Cardiac muscle cell (in vitro differentiated cells and primary cell): ENCODE measurements at places on chromosomes 13 and 19. TPM values are rescaled to one million over a fixed set of nuclear protein-coding genes. Genes with fewer than 3 reads are reported as not detected.

DNA sequence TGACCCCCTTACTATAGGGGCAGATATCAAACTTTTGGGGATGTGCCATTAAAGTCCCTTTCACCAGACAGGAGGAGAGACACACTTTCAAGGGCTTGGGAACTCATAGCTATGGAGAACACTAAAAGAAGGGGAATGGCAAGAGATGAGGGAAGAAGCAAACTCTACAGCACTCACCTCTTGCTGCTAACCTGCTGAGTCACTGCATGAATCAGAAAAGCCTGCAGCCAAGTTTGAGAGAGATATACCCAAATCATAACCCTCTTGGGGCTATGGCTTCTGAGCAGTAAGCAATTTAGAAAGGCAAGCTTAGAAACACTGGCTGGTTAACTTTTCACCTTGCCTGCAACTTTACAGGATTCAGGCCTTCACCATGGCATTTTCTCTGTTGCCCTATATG, 1028.0 kb downstream of the UQCRFS1 start:
- DNase-seq: peak; percentile 11
- no peaks in the 10 kb centered on the region for H3K36me3 ChIP-seq
- H3K27me3 ChIP-seq: no peaks in the 10 kb centered on the region
- no peaks in the 10 kb centered on the region for H3K4me1 ChIP-seq
- no peak overlapping the region for H3K4me3 ChIP-seq
- no peak overlapping the region for H3K27ac ChIP-seq

DNA sequence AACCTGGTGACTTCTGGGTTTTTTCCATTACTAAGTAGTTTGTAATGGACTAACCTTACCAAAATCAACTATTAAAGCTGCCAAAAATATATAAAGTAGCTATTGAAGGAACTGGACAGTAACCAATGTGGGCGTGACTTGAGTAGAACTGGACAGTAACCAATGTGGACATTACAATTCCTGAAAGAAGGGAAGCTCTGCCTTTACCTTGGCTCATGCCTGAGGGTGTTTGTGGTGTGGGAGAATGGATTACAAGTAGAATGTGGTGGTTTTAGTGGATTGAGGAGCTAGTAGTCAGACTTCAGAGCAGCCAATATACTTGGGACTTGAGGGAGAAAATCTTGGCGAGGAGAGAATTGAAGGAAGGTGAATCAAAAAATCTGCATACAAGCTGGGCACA, 17.5 kb downstream of the LRRC63 start:
- no peaks in the 10 kb centered on the region for H3K27me3 ChIP-seq
- no peak overlapping the region for H3K27ac ChIP-seq
- H3K4me1 ChIP-seq: peaks cover 9% of the 10 kb centered on the region
- no peak overlapping the region for H3K4me3 ChIP-seq
- H3K36me3 ChIP-seq: no peaks in the 10 kb centered on the region

- H3K27ac ChIP-seq: no peak within 1 kb of the TSS
- H3K4me3 ChIP-seq: peak within 1 kb of the TSS; percentile 41
- peaks cover 3% of the 10 kb centered on the region for H3K4me1 ChIP-seq
- H3K36me3 ChIP-seq: no peaks in the 10 kb centered on the region
- H3K27me3 ChIP-seq: peaks cover 56% of the 10 kb centered on the region
Observed at GRCh38 chr13:52739468-52740071, at the start of gene CNMD. Gene CNMD (minus strand): TSS chr13:52739820. CDS start chr13:52739701, 119 bp downstream.

- H3K4me3 ChIP-seq: no peak overlapping the region
- H3K4me1 ChIP-seq: peaks cover 4% of the 10 kb centered on the region
- H3K27me3 ChIP-seq: no peaks in the 10 kb centered on the region
- no peak overlapping the region for H3K27ac ChIP-seq
- no peak for DNase-seq
Observed at GRCh38 chr13:95698047-95698749, 21.3 kb downstream of the DNAJC3 start.

DNA sequence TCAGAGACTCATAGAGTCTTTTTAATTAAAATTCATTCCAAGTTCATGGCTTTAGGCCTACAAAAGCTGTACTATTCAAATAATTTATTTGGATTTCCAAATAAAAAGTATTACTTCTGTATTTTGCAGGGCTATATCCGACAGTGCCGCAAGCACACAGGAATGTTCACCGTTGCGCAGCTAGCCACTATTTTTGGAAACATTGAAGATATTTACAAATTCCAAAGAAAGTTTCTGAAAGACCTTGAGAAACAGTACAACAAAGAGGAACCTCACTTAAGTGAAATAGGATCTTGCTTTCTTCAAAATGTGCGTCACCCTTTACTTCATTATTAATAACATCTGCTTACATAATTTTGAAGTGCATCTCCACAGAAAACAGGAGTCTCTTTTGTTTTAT, 20.5 kb upstream of the C1QTNF9 start:
- H3K27me3 ChIP-seq: no peaks in the 10 kb centered on the region
- no peak for DNase-seq
- no peaks in the 10 kb centered on the region for H3K4me1 ChIP-seq
- H3K27ac ChIP-seq: no peak overlapping the region
- no peak overlapping the region for H3K4me3 ChIP-seq

GRCh38 chr13:47897411-47898050, 103.5 kb downstream of the SUCLA2 start:
- no peaks in the 10 kb centered on the region for H3K27me3 ChIP-seq
- no peak overlapping the region for H3K27ac ChIP-seq
- peak; percentile 57 for DNase-seq
- no peaks in the 10 kb centered on the region for H3K4me1 ChIP-seq

- H3K4me3 ChIP-seq: no peak overlapping the region
- no peaks in the 10 kb centered on the region for H3K27me3 ChIP-seq
- DNase-seq: no peak
- no peak overlapping the region for H3K27ac ChIP-seq
Observed at GRCh38 chr13:48159826-48160225, 64.9 kb upstream of the MED4 start.

- H3K4me1 ChIP-seq: no peaks in the 10 kb centered on the region
- DNase-seq: no peak
- H3K27ac ChIP-seq: no peak overlapping the region
- peaks cover 5% of the 10 kb centered on the region for H3K27me3 ChIP-seq
Observed at GRCh38 chr19:7718668-7719067, 13.2 kb downstream of the CLEC4G start.

GRCh38 chr13:103517066-103517767, 451.0 kb upstream of the SLC10A2 start:
- H3K27ac ChIP-seq: no peak overlapping the region
- no peak overlapping the region for H3K4me3 ChIP-seq
- no peaks in the 10 kb centered on the region for H3K27me3 ChIP-seq
- H3K36me3 ChIP-seq: no peaks in the 10 kb centered on the region

- no peaks in the 10 kb centered on the region for H3K4me1 ChIP-seq
- H3K27me3 ChIP-seq: no peaks in the 10 kb centered on the region
- H3K4me3 ChIP-seq: no peak overlapping the region
- H3K36me3 ChIP-seq: peaks cover 34% of the 10 kb centered on the region
Observed at GRCh38 chr19:33100894-33101644, 20.1 kb downstream of the GPATCH1 start.

DNA sequence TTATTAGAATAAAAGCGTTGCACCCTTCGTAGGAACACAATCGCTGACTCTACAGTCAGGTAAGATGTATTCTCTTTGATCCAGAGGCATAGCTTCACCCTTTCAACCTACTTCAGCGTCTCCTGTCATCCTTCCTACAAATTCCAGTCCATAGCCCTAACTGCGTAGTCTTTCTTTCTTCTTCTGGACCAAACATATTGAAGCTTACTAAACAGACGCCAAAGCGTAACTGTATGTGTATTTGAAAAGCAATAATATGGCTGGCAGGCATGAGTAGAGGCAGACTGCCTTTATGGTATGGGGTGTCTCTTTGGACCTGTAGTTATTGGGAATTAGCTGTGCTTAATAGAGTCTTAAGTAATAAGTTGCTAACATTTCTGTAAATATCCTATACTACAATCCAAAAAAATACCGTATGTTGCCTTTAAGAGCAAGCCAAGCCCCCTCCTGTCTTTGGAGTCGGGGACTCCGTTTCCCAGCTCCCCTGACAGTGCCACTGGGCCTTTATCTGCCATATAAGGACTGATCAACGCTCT, 392 bp upstream of the ZNF548 start:
- no peaks in the 10 kb centered on the region for H3K36me3 ChIP-seq
- H3K4me3 ChIP-seq: no peak overlapping the region
- DNase-seq: no peak

GRCh38 chr13:108760541-108760940, 131.1 kb downstream of the MYO16 start:
- no peak overlapping the region for H3K27ac ChIP-seq
- H3K36me3 ChIP-seq: no peaks in the 10 kb centered on the region
- DNase-seq: no peak
- H3K4me1 ChIP-seq: no peaks in the 10 kb centered on the region
- no peak overlapping the region for H3K4me3 ChIP-seq

DNA sequence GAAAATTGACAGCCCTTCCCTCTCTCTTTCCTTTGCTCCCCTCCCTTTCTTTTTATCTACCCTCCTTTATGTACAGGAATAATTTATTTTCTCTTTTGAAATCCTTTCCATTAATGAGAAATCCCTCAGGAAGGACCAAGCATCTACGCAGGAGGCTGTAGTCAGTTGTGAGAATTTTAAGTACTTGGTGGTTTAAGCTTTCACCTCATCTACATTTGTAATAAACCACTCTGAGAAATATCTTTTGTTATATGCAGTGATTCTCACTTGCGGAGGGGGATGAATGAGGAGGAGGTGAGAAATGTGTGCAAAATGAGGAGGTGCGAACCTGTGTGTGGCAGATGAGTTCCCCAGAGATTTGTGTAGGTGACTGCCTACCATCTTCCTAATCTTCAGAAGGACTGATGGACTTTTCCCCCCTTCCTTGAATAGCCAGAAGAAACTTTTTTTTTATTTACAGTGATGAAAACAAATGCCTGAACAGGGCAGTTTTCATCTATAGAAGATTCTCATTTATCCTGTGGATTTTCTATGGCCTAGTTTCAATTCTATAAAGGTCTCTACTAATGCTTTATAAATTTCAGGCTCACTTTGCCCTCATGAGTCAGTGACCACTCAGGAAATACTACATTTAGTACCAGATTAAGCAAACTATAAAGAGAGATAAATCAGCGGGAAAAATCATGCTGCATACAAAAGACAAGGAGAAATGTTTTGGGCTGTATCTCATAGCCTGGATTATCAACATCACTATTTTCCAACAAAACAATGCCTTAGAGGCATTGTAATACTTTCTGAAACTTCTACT, 118.3 kb downstream of the LHFPL6 start:
- H3K36me3 ChIP-seq: no peaks in the 10 kb centered on the region
- no peak overlapping the region for H3K4me3 ChIP-seq
- no peaks in the 10 kb centered on the region for H3K27me3 ChIP-seq
- DNase-seq: no peak
- no peak overlapping the region for H3K27ac ChIP-seq
- no peaks in the 10 kb centered on the region for H3K4me1 ChIP-seq

DNA sequence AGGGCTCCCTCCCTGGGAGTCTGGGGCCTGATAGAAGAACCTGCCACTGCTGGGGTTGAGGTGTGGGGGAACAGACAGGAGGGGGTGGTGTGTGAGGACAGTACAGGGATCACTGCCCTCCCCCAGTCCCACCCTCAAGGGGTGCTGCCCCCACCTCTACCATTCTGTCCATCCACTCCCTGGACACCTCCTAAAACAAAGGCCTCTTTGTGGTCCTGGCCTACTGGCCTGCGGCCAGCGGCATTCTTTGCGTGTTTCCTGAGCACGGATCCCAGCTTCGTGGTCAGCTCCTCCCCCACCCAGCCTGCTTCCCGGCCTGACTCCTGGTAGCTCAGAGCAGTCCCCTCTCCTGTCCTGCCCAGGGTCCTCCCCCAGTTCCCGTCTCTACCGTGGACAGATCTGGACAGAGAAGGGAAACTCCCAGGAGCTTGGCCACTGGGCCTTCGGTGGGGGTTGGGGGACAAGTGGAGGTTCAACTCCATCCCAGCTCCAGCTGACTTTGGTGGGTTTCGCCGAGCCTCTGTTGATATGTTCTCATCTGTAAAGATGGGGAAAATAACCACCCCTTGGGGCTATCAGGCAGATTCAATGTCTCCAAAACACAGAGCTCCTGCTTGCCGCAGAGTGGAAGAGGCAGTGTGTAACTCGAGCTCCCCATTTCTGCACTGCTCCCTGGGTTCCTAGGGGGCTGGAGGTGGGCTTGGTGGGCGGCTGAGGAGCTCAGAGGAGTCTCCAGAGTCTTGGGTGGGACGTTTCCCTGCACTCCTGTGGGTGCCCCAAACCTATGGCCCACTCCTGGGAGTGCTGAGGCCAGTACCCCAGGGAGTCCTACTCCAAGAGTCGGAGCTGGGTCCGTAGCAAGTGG, 48.7 kb downstream of the LYL1 start:
- peaks cover 33% of the 10 kb centered on the region for H3K4me1 ChIP-seq
- no peaks in the 10 kb centered on the region for H3K36me3 ChIP-seq
- H3K4me3 ChIP-seq: no peak overlapping the region
- peaks cover 96% of the 10 kb centered on the region for H3K27me3 ChIP-seq
- no peak overlapping the region for H3K27ac ChIP-seq
- peak; percentile 99 for DNase-seq

PROZ gene
- not detected in 2 replicates for total RNA-seq

FUT6 gene
- total RNA-seq: 0.42 TPM in 1 of 2 replicates, not detected in the other

OR10H2 gene
- total RNA-seq: not detected in 2 replicates

COL4A2 gene
- total RNA-seq: 285 and 516 TPM in 2 replicates

TSSK6 gene
- total RNA-seq: 4.1 and 11.9 TPM in 2 replicates

ZNF570 gene
- total RNA-seq: 4.6 and 9.0 TPM in 2 replicates

SCEL gene
- total RNA-seq: not detected in 2 replicates

ZNF776 gene
- total RNA-seq: 16.9 and 20.0 TPM in 2 replicates

SLC10A2 gene
- not detected in 2 replicates for total RNA-seq
